Stimulated activated CD4-positive, alpha-beta T cell treated with anti-CD3 and anti-CD28 coated beads, Interleukin-2, amount 100 ng/mL, for 24 hours (primary cell): ENCODE measurements at places on chromosomes 16 and 17.

DNA sequence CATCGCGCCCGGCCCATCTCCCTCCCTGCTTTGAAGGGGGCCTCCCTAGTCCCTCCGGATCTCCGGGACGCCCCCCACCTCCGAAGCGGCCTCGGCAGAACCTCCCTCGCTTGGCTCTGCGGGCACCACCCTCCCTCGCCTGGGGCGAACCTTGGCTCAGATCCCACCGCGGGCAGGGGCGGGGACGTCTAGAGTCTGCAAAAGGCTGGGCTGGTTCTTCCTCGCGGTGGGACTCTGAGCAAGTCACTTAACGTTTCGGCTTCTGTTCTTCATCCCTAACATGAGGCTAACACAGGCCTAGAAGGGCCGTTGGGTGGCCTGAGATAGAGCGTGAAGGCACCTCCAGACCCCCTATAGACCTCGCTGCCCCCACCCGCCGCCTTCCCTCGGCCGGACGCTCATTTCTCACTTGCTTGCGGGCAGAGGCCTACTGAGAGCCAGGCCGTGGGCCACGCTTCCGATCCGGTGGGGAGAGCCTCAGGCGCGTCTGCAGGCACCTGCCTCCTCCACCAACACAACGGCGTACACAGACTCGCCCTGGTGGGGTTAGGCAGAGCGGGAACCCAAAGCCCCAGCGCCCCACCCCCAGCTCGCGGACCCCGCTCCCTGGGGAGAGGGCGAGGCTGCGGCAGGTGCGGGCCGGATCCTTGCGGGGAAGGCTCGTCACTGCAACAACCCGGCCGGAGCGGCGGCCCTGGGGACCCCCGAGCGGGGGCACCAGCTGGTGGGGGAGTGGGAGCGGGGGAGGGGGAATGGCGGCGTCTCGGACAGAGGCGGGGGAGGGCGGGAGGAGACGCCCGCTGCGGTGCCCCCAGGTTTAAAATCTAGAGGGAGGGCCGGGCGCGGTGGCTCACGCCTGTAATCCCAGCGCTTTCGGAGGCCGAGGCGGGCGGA is 5.4 kb downstream of the MYO1C start:
- peak; percentile 76 for DNase-seq

GRCh38 chr17:69572747-69573146 is 158.2 kb downstream of the MAP2K6 start:
- no peak for DNase-seq

GRCh38 chr17:32523827-32524552 is 37.2 kb downstream of the CDK5R1 start:
- DNase-seq, result no peak

DNA sequence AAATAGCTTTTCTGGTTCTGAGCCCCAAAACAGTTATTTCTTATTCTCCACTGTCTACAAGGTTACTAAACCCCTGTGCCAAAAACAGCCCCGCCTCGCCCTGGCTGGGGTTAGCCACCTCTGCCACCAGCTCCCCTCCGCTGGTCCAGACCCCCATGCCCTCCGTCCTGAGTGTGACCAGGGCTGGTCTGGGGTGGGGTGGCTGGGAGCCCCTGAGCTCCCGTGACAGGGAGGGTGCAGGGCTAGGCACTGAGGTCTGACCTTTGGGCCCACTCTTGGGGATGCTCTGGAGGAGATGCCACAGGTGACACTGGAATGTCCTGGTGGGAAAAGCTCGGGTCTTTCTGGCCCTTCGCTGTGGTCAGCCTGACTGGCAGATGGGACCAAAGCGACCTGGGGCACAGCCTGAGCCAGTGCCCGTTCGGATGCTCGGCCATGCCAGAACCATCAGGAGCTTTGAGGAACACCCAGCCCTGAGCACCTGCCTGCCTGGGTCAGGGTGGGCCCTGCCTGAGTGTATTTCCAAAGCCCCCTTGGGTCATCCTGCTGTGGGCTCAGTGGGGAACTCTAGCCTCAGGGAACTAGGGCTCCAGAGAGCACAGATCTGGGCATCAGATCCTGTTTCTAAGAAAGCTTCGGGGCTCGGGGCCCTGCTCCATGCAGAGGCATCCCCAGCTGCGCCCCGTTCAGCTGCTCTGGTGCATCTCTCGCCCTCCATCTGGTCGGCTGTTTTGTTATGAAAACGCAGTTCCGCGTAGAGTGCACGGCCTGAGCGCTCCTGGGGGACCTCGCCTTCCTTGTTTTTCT is 72.1 kb upstream of the GNG13 start:
- no peak for DNase-seq

DNA sequence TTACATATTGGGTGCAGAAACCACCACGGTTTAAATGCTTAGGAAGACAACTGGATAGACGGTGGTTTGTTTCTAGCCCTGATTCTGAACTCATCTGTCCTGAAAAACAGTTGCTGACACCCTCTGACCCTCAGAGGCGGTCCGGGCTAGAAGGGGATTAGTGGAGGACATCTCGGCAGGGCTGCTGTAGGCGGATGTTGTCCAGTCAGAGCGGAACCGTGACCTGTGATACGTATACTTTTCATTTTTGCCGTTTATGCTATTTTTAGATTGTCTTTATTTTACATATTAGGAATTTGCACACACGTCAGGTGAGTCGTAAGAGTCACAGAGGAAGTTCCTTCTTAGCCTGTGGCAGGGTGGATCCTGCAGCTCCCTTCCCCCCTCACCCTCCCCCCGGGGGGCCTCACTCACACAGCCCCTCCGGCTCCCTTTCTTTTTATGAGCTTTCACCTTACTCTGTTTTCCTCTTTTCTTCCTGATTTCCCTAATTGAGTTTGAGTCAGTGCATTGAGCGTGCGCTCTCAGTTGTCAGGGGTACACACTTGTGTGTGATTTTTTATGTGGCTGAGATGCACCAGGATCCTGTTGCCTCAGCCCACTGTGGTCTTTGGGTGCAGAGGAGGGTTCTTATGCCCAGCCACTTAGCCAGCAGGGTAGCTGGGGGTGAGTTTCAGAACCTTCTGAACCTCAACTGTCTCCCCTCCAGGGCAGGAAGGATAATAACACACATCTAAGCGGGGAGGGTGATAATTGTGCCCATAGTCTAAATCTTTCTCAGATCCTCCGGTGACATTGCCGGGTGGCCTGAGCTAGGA is 211.1 kb upstream of the CHMP6 start:
- DNase-seq, result peak; percentile 67

- no peak for DNase-seq
These were observed 17.0 kb upstream of the ABCA10 start for GRCh38 chr17:69245617-69246016.

DNA sequence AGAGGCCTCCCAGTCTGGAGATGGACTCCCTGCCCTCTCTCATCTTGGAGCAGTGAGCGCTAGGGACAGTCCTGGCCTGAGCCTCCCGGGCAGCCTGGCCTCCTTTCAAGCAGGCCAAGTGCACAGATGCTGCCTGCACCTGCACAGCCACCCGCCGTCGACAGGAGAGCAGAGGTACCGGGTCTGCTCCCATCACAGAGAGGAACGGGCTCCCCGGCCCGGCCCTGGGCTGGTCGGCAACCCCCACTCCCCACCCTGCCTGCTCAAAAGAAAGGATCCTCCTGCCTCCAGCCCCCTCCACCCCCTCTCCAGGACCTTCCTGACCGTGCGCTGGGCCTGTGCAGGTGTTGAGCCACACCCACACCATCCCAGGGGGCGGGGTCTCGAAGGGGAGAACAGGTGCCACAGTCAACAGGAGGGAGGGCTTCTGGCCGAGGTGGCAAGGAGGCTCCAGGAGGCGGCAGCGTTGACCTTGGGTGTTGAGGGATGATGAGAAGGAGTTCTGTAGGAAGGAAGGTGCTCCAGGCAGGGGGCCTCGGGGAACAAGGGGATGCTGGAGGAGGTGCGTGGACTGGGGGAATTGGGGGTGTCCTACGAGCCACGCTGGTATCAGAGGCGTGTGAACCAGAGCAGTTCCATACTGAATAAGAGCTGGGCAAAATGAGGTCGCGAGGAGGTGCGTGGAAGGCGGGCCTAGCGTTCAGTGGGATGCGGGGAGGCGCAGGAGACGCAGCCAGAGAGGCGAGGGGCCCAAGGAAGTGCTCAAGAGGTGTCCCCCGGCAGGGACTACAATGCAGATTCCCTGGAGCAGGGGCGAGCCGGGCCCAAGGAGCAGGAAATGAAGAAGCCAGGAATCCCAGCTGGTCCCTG is 967 bp upstream of the CDH15 start:
- no peak for DNase-seq

- no peak for DNase-seq
These were observed 30.5 kb downstream of the TMEM98 start for GRCh38 chr17:32958418-32958817.
